ENCODE measurements at places on chromosomes 16 and 17. TPM values are rescaled to one million over a fixed set of nuclear protein-coding genes. Genes with fewer than 3 reads are reported as not detected.

GRCh38 chr17:48472411-48473281, 42.6 kb upstream of the SKAP1 start:
- H3K27me3 ChIP-seq: no peaks in the 10 kb centered on the region
- DNase-seq: peak; percentile 52
- H3K36me3 ChIP-seq: no peaks in the 10 kb centered on the region
- H3K4me3 ChIP-seq: no peak overlapping the region

DNA sequence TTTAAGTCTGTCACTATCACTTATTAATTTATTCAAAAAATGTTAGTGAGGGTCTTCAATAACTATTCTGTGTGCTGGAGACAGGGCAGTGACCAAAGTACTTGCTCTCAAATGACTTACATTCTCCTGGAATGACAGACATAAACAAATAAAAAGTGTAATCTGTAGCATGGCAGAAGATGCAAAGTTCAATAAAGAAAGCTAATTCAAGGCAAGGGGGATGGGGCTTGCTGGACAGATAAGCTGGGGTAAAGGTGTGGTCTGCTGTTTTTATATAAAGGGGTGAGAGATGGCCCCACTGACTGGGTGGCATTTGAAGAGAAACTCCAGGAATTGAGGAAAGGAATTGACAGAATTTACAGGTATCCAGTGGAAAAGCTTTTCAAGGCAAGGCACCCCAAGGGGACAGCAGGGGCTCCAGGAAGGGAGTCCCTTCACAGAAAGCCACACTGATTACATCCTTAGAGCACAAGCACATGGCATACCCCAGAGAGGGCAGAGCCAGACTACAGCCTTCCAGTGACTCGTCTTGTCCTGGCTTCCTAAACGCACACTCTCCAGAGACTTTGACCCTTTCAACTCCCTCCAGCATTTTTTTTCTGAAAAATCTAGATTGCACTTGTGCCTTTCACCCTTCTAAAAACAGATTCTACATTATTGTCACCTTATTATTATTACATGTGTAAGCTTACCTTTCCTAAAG, 123.7 kb upstream of the HS3ST3A1 start:
- H3K27ac ChIP-seq: no peak overlapping the region
- H3K27me3 ChIP-seq: no peaks in the 10 kb centered on the region
- no peaks in the 10 kb centered on the region for H3K4me1 ChIP-seq
- no peak overlapping the region for H3K4me3 ChIP-seq
- H3K36me3 ChIP-seq: no peaks in the 10 kb centered on the region
- DNase-seq: no peak

DNA sequence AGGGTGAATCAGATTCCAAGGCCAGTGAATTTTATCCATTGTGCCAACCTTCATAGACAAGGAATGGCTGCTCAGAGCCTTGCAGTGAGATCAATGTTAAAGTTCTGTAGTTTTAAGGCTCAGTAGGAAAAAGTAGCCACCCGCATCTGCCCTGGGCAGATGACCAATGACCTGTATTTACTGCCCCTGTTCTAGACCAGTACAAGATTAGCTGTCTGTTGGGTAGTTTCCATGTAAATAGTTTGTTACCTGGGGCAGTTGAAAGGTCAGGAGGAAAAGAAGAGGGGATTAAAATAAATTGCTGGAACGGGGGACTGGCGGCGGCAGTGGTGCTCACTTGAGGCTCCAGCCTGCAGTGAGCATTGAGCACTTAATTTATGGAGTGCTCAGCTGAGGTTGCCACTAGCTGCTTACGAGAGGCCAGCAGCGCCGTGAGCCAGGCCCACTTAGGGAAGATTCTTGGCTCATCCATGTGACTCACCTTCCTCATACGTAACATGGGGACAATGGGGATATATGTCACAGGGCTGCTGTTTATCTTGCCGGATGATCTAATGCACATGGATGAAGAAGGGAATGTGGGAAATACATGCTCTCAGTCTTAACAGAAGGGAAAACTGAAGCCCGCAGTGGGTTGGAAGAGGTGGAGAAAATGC, 10.7 kb upstream of the NOS2 start:
- H3K36me3 ChIP-seq: no peaks in the 10 kb centered on the region
- peaks cover 9% of the 10 kb centered on the region for H3K4me1 ChIP-seq

- no peak overlapping the region for H3K4me3 ChIP-seq
- no peak overlapping the region for H3K27ac ChIP-seq
- DNase-seq: no peak
- no peaks in the 10 kb centered on the region for H3K36me3 ChIP-seq
- peaks cover 37% of the 10 kb centered on the region for H3K27me3 ChIP-seq
These were observed 1.0 kb downstream of the SLC47A1 start for GRCh38 chr17:19534562-19535149.

- H3K27me3 ChIP-seq: no peaks in the 10 kb centered on the region
- peak; percentile 87 for DNase-seq
- H3K36me3 ChIP-seq: peaks cover 51% of the 10 kb centered on the region
- no peak overlapping the region for H3K4me3 ChIP-seq
- peaks cover 68% of the 10 kb centered on the region for H3K4me1 ChIP-seq
These were observed 3.9 kb upstream of the C17orf99 start for GRCh38 chr17:78142119-78142861.

- H3K4me1 ChIP-seq: peaks cover 20% of the 10 kb centered on the region
- H3K27ac ChIP-seq: no peak overlapping the region
- no peaks in the 10 kb centered on the region for H3K27me3 ChIP-seq
- no peak overlapping the region for H3K4me3 ChIP-seq
- no peaks in the 10 kb centered on the region for H3K36me3 ChIP-seq
These were observed 368.2 kb downstream of the SNX29 start for GRCh38 chr16:12344577-12345343.

DNA sequence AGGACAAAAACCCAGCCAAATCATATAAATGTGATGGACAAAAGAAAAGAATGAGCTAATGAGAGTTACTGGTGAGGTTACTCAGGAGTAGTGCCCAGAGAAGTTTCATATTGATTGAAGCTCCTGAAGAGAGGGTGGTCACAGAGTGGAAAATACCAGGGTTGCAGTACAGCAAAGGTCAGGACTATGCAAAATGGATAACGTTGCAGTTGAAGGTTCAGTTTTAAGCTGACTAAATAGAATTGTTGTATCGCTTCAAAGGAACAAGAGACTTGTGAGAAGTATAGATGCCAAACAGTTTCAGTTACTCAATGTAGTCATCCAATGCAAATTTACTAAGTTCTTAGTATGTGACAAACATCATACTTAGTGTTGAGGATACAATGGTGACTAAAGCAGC, 47.1 kb downstream of the ABCA8 start:
- no peaks in the 10 kb centered on the region for H3K27me3 ChIP-seq
- peaks cover 9% of the 10 kb centered on the region for H3K4me1 ChIP-seq
- DNase-seq: no peak
- H3K4me3 ChIP-seq: no peak overlapping the region

GRCh38 chr16:50685462-50686063, 4.5 kb upstream of the SNX20 start:
- no peaks in the 10 kb centered on the region for H3K36me3 ChIP-seq
- H3K4me1 ChIP-seq: no peaks in the 10 kb centered on the region
- H3K4me3 ChIP-seq: no peak overlapping the region

- H3K36me3 ChIP-seq: peaks cover 34% of the 10 kb centered on the region
- DNase-seq: no peak
- no peak overlapping the region for H3K27ac ChIP-seq
- H3K4me3 ChIP-seq: no peak overlapping the region
- no peaks in the 10 kb centered on the region for H3K4me1 ChIP-seq
These were observed 11.7 kb upstream of the TMED6 start for GRCh38 chr16:69363281-69363717.

- no peaks in the 10 kb centered on the region for H3K27me3 ChIP-seq
- DNase-seq: peak; percentile 6
These were observed 19.6 kb downstream of the AKAP10 start for GRCh38 chr17:19958023-19958422.

GRCh38 chr17:44792276-44792675, 33.5 kb downstream of the ADAM11 start:
- no peak overlapping the region for H3K27ac ChIP-seq
- peaks cover 22% of the 10 kb centered on the region for H3K4me1 ChIP-seq
- peaks cover 6% of the 10 kb centered on the region for H3K27me3 ChIP-seq
- DNase-seq: no peak

GRCh38 chr16:12479751-12480150, 323.9 kb downstream of the CPPED1 start:
- DNase-seq: no peak
- H3K4me3 ChIP-seq: no peak overlapping the region
- H3K27me3 ChIP-seq: no peaks in the 10 kb centered on the region
- H3K36me3 ChIP-seq: no peaks in the 10 kb centered on the region

DNA sequence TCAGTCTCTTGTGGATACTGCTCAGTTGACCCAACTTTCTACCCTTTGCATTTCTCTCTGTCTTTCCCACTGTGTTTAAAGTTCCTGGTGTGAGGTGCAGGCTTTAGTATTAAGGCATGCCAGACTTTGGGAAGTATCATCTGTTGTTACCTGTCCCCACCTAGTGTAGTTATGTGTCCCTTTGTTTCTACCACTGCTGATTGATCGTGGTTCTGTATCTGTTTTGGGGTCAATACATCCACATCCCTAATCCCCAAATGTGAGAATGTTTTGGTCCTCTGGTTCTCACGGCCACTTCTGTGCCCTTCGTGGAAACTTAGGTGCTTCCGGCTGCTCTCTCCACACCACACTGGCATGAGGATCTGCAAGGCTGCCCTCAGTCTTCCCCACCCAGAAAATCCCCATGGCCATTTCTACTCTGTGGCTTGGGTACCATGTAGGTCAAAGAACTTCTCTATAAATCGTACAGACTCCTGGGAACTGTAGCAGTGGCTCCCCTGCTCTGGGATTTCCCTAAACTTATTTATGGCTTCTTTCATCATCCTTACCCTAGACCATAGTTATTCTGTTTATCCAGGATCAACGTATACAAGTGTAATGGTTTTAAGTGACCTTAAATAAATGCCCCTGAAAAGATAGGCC, 443.2 kb downstream of the XYLT1 start:
- no peak for DNase-seq
- no peaks in the 10 kb centered on the region for H3K4me1 ChIP-seq
- H3K4me3 ChIP-seq: no peak overlapping the region
- no peak overlapping the region for H3K27ac ChIP-seq

- peaks cover 18% of the 10 kb centered on the region for H3K4me1 ChIP-seq
- peaks cover 41% of the 10 kb centered on the region for H3K36me3 ChIP-seq
- H3K27me3 ChIP-seq: no peaks in the 10 kb centered on the region
- H3K27ac ChIP-seq: peak overlapping the region; percentile 83
These were observed 18.9 kb upstream of the HOXB9 start for GRCh38 chr17:48644910-48645557.

DNA sequence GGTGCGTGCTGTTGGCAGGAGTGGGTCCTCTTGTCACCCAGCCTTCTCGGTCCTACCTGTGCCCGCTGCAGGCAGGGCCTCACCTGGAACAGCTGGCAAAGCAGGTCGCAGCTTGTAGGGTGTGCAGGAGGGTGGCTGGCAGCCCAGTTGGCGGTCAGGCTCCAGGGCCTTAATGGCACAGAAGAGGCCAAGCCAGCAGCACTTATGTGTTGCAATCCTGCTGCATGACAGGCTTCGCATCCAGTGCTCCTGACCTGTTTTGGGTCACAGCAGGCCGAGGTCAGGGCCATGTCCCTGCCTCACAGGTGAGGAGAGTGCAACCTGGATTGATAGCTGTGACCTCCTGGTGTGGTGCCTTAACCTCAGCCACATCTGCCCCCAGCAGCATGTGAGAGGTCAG, 31.9 kb downstream of the ZC3H18 start:
- H3K4me3 ChIP-seq: no peak overlapping the region
- H3K27ac ChIP-seq: no peak overlapping the region
- DNase-seq: no peak
- H3K4me1 ChIP-seq: no peaks in the 10 kb centered on the region
- H3K27me3 ChIP-seq: no peaks in the 10 kb centered on the region

The SMIM36 gene
- total RNA-seq: not detected

DNA sequence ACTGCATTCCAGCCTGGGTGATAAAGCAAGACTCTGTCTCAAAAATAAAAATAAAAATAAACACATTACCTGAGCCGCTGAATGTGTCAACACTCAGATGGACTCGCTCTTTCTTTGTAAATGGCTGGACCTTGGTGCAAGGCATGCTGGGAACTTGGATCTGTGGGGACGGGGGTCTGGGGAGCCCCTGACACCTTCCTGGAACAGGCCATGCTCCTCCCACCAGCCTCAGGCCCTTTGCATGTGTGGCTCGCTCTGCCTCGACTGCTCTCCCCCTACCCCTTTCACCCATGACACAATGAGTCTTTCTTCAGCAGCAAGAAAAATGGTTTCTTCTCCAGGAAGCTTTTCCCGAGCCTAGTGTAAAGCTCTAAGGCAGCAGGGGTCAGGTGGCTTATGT, 94.0 kb upstream of the CDH5 start:
- H3K4me1 ChIP-seq: peaks cover 36% of the 10 kb centered on the region
- H3K36me3 ChIP-seq: peaks cover 5% of the 10 kb centered on the region
- no peak overlapping the region for H3K4me3 ChIP-seq
- DNase-seq: no peak
- H3K27ac ChIP-seq: no peak overlapping the region
- peaks cover 47% of the 10 kb centered on the region for H3K27me3 ChIP-seq

- H3K4me3 ChIP-seq: no peak overlapping the region
- no peaks in the 10 kb centered on the region for H3K4me1 ChIP-seq
- H3K36me3 ChIP-seq: peaks cover 9% of the 10 kb centered on the region
- no peak for DNase-seq
These were observed 24.1 kb downstream of the TMEM204 start for GRCh38 chr16:1557576-1557975.

DNA sequence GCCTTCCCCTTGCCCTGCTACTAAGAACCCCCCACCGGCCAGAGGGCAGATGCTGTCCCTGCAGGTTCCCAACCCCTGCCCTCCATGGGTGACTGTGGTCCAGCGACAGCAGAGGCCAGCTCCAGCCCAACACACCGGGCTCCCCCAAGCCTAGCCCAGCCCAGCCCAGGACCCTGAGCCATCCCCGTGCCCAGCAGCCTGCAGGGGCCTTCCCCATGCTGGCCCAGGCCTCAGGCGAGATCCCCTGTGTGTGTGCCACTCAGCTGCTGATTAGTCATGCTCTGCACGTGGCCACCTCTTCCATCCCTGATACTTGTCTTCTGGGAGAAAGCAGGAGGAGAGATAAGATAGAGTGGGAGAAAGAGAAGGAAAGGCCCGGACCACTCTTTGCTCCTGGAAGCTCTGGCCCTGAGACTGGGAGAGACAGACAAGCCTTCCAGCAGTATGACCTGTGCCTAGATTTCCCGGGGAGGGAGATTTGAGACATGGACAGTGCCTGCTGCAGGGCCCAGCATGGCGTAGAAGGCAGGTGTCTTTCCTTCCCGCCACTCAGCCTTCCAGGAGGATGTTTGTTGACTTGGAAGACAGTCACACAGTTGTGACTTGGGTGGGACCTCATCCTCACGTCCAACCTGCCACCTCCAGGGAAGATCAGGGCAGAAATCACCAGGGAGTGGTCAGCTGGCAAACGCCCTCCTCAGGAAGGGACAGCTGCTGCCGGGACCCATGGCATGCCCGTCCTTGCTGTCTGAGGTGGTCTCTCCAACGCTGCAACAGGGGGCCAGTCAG, 41.3 kb upstream of the RASD1 start:
- no peak overlapping the region for H3K4me3 ChIP-seq
- no peak for DNase-seq
- no peaks in the 10 kb centered on the region for H3K27me3 ChIP-seq
- H3K4me1 ChIP-seq: no peaks in the 10 kb centered on the region
- H3K27ac ChIP-seq: no peak overlapping the region

GRCh38 chr16:89357055-89357816, 133.1 kb downstream of the ANKRD11 start:
- no peak overlapping the region for H3K4me3 ChIP-seq
- H3K27ac ChIP-seq: no peak overlapping the region
- H3K27me3 ChIP-seq: no peaks in the 10 kb centered on the region
- DNase-seq: no peak
